NCI-H1436 treated with DMSO at 0.1 percent for 48 hours (cell line): ENCODE measurements at places on chromosomes 1 and 21.

DNA sequence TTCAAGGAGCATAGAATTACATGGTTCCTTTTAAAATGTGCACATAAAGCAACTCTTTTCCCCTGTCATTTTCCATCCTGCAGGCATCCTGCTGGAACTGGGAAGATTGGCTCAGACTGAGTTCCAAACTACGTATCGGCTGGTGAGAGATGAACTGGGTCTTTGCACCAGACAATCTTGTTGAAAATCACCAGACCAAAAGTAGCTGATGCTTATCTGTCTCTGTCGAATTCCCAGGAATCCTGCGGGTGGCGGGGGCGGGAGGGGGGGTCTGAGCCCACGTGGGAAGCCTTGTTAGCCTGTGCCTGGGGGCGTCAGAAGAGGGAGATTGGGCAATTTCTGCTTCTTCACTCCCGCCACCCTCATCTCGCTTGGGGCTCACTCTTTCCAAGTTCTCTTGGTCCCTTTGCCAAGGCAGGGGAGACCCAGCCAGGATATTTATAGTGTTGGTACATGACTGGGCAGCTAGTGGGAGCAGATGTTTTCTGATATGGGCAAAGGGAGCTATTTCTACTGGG, 90.1 kb upstream of the SLC25A33 start:
- DNase-seq: no peak

- no peak for DNase-seq
Measured at GRCh38 chr1:38784452-38785284, 74.9 kb downstream of the RRAGC start.

GRCh38 chr1:24742090-24742938, 2.9 kb upstream of the CLIC4 start:
- DNase-seq: no peak

DNA sequence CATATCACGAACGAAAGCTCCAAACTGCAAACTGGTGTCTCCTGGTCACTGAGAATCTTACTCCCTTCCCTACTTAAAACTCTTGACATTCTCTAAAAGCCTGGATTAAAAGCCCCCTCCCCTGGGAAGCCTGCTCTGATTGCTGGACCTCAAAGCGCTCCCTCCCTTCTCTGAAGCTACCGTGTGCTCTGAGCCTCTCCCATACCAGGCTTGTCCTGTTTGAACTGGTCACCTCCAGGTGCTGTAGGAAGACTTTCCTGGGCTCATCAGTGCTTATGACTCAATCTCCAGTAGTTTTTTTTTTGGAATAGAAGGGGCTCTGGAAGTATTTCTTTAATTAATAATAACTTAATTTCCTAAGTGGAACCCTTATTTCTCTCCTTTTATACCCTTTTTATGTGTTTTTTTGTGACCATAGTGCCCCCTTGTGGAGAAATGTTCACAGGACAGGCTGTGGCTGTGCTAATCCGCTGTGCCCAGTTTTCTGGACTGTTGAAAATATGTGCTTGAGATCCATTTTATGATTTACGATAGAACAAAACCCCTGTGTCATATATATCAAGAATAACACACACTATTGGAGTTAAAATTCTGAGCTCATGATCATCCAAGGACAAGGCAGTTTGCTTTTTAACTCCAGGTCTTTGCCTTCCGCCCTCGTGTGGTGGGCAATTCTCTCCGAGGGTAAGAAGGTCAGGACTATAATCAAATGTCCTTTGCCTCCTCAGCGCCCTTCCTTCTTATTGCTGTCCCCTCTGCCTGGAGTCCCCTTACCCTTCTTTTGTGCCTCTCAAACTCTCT, 16.9 kb downstream of the MTARC1 start:
- DNase-seq: no peak

GRCh38 chr21:25970254-25970930, 200.2 kb downstream of the APP start:
- no peak for DNase-seq
